NCI-H1436 treated with DMSO at 0.1 percent for 48 hours (cell line): ENCODE measurements at places on chromosomes 6 and 20.

GRCh38 chr6:28734443-28734959 is 189.3 kb downstream of the TRIM27 start:
- DNase-seq = no peak

DNA sequence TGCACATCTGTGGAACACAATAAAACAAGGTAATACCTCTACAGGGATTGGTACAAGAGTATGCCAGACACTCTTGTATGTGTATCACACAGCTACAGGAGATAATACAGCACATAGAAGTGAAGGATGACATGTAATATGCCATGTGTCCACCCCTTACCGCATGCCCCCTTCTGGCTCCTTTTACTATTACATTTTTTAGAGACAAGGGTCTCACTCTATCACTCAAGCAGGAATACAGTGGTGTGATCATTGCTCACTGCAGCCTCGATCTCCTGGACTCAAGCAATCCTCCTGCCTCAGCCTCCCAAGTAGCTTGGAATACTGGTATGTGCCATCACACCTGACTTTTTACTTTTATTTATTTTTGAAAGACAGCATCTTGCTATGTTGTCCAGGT is 4.2 kb upstream of the NCR3 start:
- DNase-seq = no peak

DNA sequence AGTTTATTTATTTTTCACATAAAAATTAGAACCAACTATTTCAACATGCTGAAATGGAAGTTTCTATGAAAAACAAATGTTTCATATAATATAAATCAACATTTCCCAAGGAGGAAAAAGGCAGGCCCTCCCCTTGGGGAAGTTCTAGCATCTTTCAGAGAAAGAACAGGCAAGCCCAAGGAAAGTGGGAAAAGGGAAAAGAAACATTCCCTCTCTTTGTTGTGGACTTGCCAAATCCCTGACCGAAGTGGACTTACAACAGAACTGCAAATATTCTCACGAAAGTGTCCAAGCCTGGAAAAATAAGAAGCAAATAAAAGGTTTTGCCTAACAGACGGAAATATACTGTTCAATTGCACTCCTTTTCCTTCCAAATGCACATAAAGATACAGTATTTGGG is 214.4 kb downstream of the ATXN1 start:
- no peak for DNase-seq

GRCh38 chr6:129867403-129867802 is 6.3 kb upstream of the TMEM244 start:
- no peak for DNase-seq

- DNase-seq = no peak
Observed at GRCh38 chr6:13810688-13811446, 3.5 kb downstream of the MCUR1 start.
